Stimulated activated CD8-positive, alpha-beta memory T cell treated with anti-CD3 and anti-CD28 coated beads, Interleukin-7, amount 100 ng/mL, for 48 hours (primary cell): ENCODE measurements at places on chromosomes 11 and 22.

GRCh38 chr11:62999649-63000048, 14.9 kb upstream of the SLC22A6 start:
- no peak for DNase-seq

DNA sequence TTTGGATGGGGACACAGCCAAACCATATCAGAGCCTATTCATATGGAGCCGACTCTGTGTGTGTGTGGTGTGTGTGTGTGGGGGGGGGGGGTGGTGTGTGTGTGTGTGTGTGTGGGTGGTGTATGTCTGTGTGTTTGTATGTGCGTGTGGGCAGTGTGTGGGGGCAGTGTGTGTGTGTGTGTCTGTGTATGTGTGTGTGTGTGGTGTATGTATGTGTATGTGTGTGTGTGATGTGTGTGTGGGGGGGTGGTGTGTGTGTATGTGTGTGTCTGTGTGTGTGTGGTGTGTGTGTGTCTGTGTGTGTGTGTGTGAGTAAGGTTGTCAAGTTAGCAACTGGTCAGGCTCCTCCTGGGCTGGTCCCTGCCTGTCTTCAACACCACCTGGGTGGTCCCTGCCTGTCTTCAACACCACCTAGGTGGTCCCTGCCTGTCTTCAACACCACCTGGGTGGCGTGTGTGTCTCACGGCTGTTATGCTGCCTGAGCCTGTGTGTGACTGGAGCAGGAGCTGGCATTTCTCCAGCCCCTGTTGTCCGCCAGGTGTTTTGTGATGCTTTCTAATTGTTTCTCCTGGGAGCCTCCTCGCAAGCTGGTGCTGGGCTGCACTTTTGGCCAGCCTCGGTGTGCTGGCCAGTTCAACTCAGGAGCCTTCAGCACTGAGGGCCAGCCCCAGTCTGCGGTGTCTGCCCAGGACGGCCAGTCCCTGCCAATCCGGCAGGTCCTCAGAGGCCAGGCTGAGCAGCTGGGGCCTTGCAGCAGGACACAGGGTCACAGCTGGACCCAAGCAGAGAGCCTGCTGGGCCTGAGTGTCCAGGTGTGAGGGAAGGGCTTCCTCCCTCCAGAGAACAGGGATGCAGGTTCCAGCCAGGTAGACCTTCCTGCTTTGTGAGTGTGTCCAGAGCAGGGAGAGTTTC, 21.5 kb upstream of the PVALB start:
- no peak for DNase-seq

GRCh38 chr22:33884829-33885228, 35.4 kb downstream of the LARGE1 start:
- no peak for DNase-seq

- no peak for DNase-seq
Measured at GRCh38 chr11:12005476-12005875, 3.0 kb downstream of the DKK3 start.

- DNase-seq, result no peak
Measured at GRCh38 chr22:23110922-23111527, 30.8 kb downstream of the RSPH14 start.

DNA sequence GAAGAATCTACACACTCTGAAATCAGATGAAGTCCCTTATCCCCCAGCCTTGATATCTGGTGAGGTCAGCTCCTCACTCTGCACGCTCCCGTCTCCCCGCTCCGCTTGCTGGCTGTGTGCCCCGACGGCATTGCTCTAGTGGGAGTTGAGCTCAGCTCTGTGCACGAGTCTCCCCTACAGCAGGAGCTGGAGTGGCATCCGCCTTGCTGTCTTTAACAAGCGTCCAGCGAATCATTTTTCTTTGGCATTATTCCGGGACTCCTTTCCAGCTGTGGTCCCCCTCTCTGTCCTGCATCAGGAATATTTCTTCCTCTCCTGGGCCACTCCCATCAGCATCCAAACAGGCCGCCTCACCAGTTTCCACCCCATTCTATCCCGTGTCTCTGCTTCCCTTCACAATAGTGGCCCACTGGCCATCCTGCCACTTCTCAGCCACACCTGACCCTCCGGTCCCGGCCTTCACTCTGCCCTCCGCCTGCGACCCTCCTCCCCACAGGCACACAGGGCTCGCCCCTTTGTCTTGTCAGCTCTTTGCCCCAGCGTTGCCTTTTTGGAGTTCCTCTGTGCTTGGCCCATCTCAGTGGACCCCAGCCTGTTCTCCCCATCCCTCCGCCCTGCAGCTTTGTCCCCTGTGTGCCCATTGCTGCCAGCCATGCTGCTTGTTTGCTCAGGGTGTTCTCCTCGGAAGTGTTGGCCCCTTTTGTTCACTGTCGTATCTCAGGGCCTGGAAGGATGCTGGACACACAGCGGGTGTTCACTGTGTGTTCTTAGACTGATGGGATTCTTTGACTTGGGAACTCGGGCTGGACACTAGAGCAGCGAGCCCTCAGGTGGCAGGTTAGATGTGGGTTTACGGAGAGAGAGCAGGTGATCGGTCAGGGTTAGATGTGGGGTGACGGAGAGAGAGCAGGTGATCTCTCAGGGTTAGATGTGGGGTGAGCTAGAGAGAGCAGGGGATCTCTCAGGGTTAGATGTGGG, 441.8 kb downstream of the TBC1D22A start:
- DNase-seq, result no peak

GRCh38 chr11:6419009-6419631, at the start of gene APBB1:
Gene APBB1, minus strand, starts transcription at chr11:6419094. Its CDS starts 7,747 bp downstream, at chr11:6411347.
- DNase-seq, result no peak

GRCh38 chr11:47860536-47860935, 12.4 kb upstream of the NUP160 start:
- no peak for DNase-seq

GRCh38 chr11:126917531-126918204, 82.9 kb downstream of the KIRREL3 start:
- DNase-seq, result no peak

DNA sequence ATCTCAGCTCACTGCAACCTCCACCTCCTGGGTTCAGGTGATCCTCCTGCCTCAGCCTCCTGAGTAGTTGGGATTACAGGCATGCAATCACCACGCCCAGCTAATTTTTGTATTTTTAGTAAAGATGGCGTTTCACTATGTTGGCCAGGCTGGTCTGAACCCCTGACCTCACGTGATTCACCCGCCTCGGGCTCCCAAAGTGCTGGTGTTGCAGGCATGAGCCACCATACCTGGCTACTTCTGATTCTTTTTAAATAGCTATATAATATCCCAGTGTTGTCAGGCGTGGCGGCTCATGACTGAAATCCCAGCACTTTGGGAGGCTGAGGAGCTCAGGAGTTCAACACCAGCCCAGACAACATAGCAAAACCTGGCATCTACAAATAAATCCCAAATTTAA, 20.7 kb downstream of the TMEM41B start:
- DNase-seq, result no peak

GRCh38 chr11:65112546-65113360, 1.1 kb downstream of the TM7SF2 start:
- DNase-seq, result no peak
